ENCODE measurements at places on chromosomes 2 and 18. TPM values are rescaled to one million over a fixed set of nuclear protein-coding genes. Genes with fewer than 3 reads are reported as not detected.

The LONRF2 gene
- 0.43 TPM for total RNA-seq

The ZSWIM2 gene
- total RNA-seq: not detected

DNA sequence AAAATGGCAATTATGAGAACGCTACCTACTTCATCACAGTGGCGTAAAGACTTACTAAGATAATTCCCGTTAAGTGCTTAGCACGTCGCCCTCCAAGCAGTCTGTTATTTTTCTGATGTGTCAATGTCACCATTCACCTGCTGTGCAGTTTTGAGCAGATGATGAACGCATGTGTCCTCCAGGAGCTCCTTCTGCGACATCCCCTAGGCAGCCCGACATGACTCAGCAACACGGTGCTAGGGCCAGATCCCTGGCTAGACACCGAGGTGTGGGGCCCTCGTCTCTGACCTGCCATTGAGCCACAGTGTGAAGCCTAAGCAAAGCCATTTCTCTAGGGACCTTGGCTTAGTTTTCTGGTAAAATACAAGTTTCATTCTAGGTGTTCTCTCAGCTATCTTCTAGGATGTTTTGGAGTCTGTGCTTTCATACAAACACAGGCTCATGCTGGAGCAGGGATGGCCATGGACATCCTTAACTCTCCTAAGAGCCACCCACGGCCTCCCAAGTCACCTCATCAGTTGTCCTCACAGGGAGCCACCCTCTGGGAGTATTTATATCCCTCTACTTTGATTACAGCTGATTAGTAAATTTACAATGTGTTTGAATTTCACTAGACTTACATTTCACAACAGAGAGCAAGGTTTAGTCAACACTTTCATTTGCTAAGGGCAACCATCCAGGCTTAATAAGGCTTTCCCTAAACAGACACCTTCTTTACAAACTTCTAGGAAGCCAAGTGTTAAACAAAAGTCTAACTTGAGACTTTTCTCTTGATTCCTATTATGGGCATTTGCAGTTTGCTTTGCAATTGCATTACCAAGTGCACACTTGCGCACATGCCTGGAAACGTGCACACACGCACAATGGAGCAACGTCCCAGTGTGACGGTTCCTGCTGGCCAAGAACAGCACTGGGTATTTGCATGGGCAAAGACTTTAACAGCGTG, 376.8 kb upstream of the ID2 start:
- no peak for DNase-seq

The RTP5 gene
- total RNA-seq: not detected

The REG3A gene
- total RNA-seq: not detected
